Activated CD4-positive, alpha-beta T cell treated with anti-CD3 and anti-CD28 coated beads for 48 hours (primary cell): ENCODE measurements at places on chromosomes 2 and 18.

DNA sequence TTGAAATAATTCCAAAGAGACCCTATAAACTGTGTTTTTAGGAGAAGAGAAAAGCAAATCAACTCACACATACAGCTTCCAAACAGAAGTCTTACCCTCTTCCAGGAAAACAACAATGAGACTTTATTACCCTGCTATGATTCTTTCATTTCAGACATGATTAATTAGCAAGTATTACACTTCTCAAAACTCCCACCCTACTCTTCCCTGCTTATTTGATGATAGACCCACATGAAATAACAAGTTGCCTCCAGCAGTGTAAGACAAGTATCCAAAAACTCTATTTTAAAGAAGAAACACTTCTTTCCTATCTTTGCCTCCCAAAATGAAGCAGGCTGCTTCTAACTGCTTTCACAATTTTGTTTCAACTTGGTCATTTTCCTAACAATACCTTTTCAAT, 4.1 kb downstream of the FIGN start:
- no peak for DNase-seq

DNA sequence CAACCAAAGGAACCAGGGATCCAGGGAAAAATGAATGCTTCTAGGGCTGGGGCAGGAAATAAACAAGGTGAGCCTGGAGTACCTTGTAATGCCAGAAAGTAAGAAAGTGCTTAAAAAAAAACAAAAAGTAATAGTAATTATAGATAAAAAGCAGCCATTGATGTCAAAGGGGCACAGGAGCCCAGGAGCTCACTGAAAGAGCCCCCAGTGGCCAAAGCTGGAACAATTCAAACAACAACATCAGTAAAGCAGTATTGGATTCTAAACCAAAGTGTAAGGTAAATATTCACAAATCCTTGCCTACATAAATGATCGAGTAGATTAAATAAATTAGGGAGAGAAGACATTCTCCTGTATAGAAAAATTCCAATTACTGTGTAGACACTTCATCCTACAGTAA, 114.3 kb upstream of the ARL4C start:
- DNase-seq: no peak

DNA sequence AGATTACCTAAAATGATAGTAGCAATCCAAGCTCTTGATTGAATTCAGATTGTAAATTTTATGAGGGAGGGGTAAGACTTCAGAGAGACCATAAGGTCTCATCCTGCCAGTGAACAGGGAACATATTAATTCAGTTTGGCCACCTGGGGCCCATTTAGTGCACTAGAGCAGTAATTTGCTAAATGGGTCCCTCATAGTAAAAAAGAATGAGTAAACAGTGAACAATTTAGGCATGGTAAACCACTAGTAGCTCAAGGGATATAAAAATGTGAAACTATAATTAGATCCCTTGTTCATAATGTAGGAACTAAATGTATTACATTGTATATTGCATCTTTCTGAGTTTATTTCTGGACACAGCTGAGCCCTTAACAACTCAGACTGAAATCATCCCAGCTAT, 4.9 kb upstream of the PHLPP1 start:
- DNase-seq: no peak

- DNase-seq: no peak
These were observed 108.9 kb upstream of the MAP4K3 start for GRCh38 chr2:39545957-39546356.

DNA sequence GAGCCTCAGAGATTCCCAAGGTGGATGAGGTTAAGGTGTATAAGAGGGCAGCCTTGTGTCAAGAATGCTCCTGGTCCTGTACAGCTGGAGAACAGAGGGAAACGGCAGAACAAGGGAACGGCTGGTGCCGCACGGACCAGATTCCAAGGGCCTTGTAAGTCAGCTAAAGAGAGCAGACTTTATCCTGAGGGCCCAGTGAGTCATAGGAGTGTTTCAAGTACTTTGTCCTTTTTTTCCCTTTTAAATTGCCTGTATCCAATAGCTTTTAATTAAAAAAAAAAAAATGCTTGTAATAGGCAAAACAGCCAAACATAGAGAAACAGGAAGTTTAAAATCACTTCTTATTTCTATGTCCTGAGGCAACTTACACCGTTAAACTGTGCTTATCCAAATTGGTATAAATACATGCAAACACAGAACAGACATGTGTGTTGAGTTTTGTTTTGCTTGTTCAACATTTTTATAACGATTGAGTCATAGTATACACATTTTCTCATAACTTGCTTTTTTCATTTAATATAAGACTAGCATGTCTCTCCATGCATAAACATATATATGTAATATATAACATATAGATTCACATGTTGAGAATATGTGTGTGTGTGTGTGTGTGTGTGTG, 42.1 kb upstream of the EVA1A start:
- no peak for DNase-seq
